ENCODE measurements at places on chromosomes 16 and 17.

- DNase-seq, result no peak
Observed at GRCh38 chr16:6309271-6309670, 1023.4 kb upstream of the RBFOX1 start.

- peak; percentile 5 for DNase-seq
Observed at GRCh38 chr16:55501549-55502322, 7.1 kb upstream of the LPCAT2 start.

DNA sequence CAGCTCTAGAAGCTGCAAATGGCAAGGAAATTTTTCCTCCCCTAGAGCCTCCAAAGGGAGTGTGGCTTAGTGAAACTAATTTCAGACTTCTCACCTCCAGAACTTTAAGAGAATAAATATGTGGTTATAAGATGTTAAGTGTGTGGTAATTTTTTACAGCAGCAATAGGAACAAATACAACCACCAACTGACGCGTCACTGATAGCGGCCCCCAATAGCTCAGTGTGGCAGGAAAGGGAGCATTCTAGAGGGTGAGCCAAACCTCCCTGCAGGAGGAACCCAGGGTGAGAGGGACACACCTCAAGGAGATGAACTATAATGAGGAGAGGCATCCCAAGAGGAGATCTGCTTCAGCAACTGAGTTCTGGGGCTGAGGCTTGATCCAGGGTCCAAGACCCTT lies 4.0 kb downstream of the CCL4 start:
- DNase-seq, result no peak

- DNase-seq, result peak; percentile 53
Observed at GRCh38 chr17:42928714-42929496, 28.3 kb downstream of the G6PC1 start.

DNA sequence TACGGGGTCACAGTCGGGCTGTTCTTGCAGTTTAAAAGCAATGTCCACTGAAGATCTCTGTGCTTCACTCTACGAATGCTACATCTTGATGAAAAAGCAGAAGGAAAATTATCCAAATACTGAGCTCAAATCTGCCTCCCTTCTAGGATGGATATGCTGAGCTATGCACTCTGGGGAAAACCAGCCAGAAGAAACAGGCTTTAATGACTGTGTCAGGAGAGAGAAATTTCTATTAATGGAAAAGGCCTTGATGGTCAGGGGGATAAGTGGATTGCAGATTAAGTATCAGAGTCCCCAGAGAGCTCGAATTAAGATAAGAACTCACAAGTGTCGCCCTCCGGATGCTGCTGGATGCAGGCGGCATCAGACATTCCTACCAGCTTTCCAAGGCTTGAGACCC lies 39.6 kb upstream of the RCVRN start:
- DNase-seq, result no peak

DNA sequence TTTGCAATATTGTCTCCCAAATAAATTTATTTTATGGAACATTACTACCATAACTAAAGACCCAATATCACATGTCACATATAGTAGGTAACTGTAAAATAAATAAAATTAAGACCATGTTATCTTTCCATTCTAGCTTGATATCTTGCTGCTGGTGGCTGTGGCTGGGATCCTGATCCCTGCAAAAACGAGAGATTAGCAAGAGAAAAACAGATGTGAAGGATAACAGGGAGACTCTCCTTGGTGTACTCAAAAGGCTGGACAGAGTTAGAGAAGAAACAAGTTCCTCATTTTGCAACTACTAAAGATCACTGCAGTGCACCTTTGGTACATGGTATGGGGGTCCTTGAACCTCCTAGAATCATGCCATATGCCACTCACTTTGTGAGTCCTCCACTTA lies 49.7 kb downstream of the ARHGAP27 start:
- DNase-seq, result no peak

GRCh38 chr16:80273635-80274538 lies 266.9 kb upstream of the DYNLRB2 start:
- no peak for DNase-seq

- no peak for DNase-seq
Observed at GRCh38 chr17:16879686-16880085, 92.2 kb downstream of the TNFRSF13B start.

- DNase-seq, result no peak
Observed at GRCh38 chr17:61783556-61784304, 79.6 kb downstream of the BRIP1 start.

GRCh38 chr16:3949287-3949686 lies 68.8 kb upstream of the CREBBP start:
- peak; percentile 36 for DNase-seq

GRCh38 chr16:20271893-20272292 lies 55.4 kb downstream of the GP2 start:
- DNase-seq, result no peak

DNA sequence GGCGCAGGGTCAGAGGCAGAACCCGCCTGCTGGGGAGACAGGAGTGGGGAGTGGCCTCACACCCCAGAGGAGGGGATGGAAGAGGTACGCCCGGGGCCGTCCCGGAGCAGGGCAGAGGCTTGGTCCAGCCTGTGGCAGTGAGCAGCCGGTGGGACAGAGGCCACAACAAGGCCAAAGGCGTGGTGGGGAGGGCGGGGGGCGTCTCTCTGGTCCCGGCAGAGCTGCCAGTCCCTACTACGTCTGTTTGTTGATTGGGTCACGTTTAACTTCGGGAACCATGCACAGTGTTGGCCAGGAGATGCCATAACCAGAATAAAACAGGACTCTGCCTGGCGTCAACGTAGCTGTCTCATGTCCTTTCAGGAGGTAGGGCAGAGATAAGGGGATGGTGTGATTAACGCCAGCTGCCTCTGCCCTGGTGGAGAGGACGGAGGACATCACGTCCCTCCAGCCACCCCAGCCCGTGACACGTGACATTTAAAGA lies 192.8 kb downstream of the BANP start:
- DNase-seq, result no peak

- peak; percentile 79 for DNase-seq
Observed at GRCh38 chr17:68462381-68463210, 5.3 kb upstream of the WIPI1 start.

DNA sequence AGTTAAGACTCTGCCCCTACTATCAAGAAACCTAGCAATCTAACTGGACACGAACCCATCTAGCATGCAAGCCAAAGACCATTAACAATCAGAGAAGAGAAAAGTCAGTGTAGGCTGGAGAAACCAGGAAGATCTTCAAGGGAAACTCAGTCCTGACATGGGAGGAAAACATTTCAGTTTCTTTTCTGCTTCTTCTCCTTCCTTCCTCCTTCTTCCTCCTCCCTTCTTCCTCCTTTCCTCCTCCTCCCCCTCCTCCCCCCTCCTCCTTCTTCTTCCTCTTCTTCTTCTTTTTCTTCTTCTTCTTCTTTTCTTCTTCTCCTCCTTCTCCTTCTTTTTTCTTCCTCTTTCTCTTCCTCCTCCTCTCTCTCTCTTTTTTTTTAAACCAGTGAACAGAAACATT lies 29.6 kb upstream of the SHISA9 start:
- DNase-seq, result no peak

DNA sequence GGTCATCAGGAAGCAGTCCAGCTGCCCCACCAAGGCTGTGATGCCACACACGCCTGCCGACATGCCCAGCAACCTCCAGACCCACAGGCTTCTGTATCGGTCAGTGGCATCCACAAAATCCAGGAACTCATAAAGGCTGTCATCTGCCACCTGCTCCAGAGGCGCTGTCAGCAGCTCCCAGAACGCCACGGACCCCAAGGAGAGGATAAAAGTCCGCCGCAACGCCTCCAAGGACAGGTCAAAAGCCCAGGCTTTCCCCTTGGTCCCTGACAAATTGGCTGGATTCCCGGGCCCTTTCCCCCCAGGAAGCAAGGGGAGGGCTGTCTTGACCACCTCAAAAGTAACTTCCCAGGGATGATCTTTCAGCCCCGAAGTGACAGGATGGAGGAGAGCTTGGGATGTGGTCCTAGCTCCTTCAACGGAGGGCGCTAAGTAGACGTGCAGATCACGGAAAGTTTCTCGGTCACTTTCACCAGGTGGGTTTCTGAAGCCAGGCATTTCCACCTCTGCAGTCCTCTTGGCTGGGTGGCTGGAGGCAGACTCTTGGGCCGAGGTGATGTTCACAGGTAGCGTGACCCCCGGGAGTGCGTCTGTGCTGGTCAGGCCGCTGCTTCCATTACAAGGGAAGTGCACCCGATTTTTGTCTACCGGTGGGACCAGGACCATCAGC lies 854 bp downstream of the MFSD6L start:
- DNase-seq, result no peak

- no peak for DNase-seq
Observed at GRCh38 chr16:69463876-69464275, 39.5 kb downstream of the CYB5B start.

DNA sequence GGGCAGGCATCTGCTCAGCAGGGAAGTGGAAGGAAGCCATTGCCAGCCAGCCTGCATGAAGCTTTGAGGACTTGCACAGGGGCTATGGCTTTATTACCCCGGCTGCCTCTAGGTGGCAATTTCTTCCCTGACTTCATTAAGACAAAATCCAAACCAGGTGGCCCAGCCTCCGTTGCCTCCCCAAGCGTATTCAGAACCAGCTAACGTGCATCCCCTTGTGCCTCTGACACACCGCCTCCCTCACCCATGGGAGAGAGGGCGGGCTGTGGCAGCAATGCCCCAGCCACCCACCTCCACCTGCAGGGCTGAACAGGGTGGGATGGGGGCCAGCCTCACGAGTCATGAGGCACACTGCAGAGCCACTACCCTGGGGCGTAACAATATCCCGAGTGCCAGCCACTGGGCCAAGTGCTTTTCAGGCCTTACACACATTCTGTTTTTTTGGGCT lies 6.8 kb downstream of the KIFC3 start:
- DNase-seq, result peak; percentile 67

Measured in NCI-H1092 treated with DMSO at 0.1 percent for 48 hours (cell line).